ENCODE measurements at places on chromosomes 1 and 21. TPM values are rescaled to one million over a fixed set of nuclear protein-coding genes. Genes with fewer than 3 reads are reported as not detected.

The CTXND2 gene
- polyA plus RNA-seq, result not detected

DNA sequence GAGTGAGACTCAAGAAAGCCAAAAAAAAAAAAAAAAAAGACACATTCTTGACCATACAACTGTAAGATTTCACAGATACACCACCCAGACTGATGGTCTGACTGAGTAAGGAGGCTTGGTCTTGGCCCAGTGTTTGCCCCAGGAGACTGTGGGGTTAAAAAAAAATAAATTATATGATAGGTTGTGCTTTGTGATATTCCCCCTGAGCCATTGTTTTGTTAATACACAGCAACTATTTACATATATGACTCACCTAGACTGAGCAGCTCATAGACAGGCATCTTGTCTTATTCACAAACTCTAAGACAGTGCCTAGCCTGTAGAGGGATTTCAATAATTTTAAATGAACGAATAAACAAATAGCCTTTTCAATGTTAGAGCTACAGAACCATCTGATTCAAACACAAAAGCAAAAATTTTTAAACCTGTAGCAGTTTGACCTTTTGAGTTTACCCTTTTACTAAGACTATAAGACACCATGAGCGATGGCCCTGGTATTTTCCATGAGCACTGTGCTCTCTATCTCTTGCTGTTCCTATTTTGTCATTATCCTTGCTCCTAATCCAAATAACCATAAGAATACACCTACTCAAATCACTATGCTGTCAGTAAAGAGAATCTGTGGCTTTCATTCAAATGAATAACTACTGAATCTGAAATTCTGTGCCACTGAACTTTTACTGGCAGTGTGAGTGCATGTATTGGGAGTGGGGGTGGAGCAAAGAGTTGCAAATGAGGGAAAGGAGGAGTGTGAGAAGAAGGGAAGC is 199.4 kb upstream of the PTBP2 start:
- H3K27me3 ChIP-seq, result no peaks in the 10 kb centered on the region
- DNase-seq, result peak; percentile 67
- no peaks in the 10 kb centered on the region for H3K36me3 ChIP-seq
- no peak overlapping the region for H3K27ac ChIP-seq
- no peak overlapping the region for H3K4me3 ChIP-seq

GRCh38 chr21:41681939-41682718 is 84.7 kb downstream of the RIPK4 start:
- no peak overlapping the region for H3K27ac ChIP-seq
- DNase-seq, result no peak
- no peak overlapping the region for H3K4me3 ChIP-seq
- peaks cover 3% of the 10 kb centered on the region for H3K27me3 ChIP-seq
- peaks cover 7% of the 10 kb centered on the region for H3K4me1 ChIP-seq

DNA sequence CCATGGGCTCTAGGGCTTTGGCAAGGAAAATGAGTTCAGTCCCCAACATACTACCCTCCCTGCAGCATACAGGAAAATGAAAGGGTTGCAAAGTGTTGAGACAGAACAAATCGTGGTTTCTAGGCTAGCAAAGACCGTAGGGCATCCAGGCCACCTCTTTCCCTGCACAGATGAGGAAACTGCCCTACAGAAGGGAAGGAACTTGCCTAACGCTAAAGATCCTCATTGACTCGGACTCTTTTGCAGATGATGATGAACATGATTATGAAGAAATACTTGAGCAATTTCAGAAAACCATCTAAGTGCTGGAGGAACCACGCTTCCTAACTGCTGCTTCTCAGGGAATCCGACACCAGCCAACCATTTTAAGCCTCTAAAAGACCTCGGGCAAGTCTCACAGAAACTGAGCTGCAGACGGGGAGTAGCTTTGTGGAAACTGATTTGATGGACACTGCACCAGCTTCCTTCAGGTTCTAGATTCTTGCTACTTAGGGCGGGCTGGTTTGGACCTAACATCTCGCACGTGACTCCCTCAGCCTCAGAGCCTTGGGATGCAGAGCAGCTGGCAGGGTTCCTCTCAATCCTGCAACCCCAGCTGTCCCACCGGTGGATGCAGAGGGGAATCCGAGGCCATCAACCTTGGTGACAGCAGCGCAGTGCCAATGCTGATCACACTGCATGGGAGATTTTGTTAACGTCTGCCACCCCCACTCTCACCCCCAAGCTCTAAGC is 13.4 kb downstream of the THEMIS2 start:
- H3K27me3 ChIP-seq, result no peaks in the 10 kb centered on the region
- no peak for DNase-seq
- H3K36me3 ChIP-seq, result no peaks in the 10 kb centered on the region
- H3K4me1 ChIP-seq, result no peaks in the 10 kb centered on the region
- no peak overlapping the region for H3K4me3 ChIP-seq

The LCE1B gene
- polyA plus RNA-seq, result not detected

GRCh38 chr1:14303011-14303410 is 295.5 kb upstream of the KAZN start:
- DNase-seq, result no peak
- no peak overlapping the region for H3K27ac ChIP-seq
- H3K4me1 ChIP-seq, result no peaks in the 10 kb centered on the region

The PTPRC gene
- polyA plus RNA-seq, result 0.11 TPM

DNA sequence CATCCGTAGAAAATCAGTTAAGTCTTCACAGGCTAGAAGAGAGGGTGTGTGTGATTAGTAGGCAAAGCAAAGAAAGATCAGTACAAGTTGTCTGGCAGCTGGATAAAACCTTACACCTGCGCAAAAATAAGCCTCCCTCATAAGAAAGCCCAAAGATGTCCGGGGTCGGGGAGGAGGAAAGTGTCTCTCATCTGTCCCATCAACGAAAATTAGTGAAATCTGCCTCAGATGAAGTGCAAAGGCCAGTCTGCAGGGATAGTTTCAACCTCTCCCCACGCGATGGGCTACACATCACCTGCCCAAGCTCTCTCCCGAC is 333.9 kb downstream of the SRGAP2C start:
- peaks cover 22% of the 10 kb centered on the region for H3K27me3 ChIP-seq
- no peak overlapping the region for H3K4me3 ChIP-seq
- no peaks in the 10 kb centered on the region for H3K36me3 ChIP-seq
- H3K4me1 ChIP-seq, result no peaks in the 10 kb centered on the region

DNA sequence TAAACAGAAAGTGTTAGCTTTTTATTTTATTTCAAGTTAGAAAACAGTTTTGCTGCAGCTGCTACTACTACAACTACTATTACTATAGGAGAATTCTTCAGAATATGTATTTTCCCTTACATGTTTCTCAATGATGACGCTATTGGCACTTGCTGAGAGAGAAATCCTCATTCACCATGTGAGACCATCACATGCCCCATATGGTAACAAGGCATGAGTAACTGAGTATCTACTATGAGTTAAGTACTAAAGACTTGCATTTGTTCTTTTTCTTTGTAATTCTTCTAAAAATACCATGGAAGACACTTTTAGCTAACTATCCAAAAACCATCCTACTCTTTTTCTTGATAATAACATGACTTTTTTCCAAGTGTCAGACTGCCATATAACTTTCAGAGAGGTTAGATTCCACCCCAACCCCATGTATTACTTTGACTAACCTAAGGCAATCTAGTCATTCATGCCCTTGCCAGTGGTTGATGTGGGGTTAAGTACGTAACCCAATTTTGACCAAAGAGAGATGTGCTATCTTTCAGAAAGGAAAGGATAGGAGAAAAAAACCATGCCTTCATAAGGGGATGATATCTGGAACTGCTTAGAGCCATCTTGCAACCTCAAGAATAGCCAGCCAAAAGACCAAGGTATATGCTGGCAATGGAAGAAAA is 42.9 kb downstream of the COP1 start:
- no peaks in the 10 kb centered on the region for H3K27me3 ChIP-seq
- H3K36me3 ChIP-seq, result no peaks in the 10 kb centered on the region
- no peak overlapping the region for H3K4me3 ChIP-seq
- no peak overlapping the region for H3K27ac ChIP-seq
- H3K4me1 ChIP-seq, result no peaks in the 10 kb centered on the region

GRCh38 chr1:51576085-51576444 is 40.8 kb upstream of the OSBPL9 start:
- peaks cover 2% of the 10 kb centered on the region for H3K4me1 ChIP-seq
- no peaks in the 10 kb centered on the region for H3K36me3 ChIP-seq
- no peak overlapping the region for H3K4me3 ChIP-seq
- H3K27me3 ChIP-seq, result no peaks in the 10 kb centered on the region

- H3K27me3 ChIP-seq, result no peaks in the 10 kb centered on the region
- H3K4me3 ChIP-seq, result no peak overlapping the region
- H3K27ac ChIP-seq, result no peak overlapping the region
- no peaks in the 10 kb centered on the region for H3K4me1 ChIP-seq
Observed at GRCh38 chr1:159968901-159969300, 14.9 kb upstream of the SLAMF9 start.

The PLA2G2F gene
- not detected for polyA plus RNA-seq

- DNase-seq, result no peak
- H3K36me3 ChIP-seq, result no peaks in the 10 kb centered on the region
- H3K27ac ChIP-seq, result no peak overlapping the region
- H3K4me1 ChIP-seq, result no peaks in the 10 kb centered on the region
Observed at GRCh38 chr1:217681806-217682205, 50.7 kb downstream of the SPATA17 start.

The LEMD1 gene
- polyA plus RNA-seq, result not detected

The IVL gene
- polyA plus RNA-seq, result 0.10 TPM

The F13B gene
- polyA plus RNA-seq, result not detected

DNA sequence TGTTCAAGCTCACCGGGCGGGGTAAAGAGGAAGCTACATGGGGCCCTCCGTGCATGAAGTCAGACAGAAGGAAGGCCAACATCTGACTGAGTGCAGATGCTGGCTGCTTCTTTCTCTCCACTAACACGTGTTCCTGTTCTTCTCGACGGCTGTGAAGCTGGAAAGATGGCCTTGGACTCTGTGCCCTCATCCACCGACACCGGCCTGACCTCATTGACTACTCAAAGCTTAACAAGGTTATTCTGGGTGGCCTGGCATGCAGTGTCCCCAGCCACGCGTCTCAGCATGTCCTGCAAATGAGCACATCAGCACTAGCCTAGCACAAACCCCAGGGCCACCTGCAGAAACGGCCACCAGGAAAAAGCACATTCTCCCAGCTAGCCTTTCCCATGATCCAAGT is 41.2 kb downstream of the ACTN2 start:
- no peaks in the 10 kb centered on the region for H3K36me3 ChIP-seq
- no peaks in the 10 kb centered on the region for H3K4me1 ChIP-seq
- H3K27ac ChIP-seq, result no peak overlapping the region

The ANKRD45 gene
- 0.34 TPM for polyA plus RNA-seq

GRCh38 chr1:157369808-157370521 is 182.3 kb downstream of the FCRL5 start:
- no peaks in the 10 kb centered on the region for H3K4me1 ChIP-seq
- peak; percentile 47 for DNase-seq
- H3K36me3 ChIP-seq, result no peaks in the 10 kb centered on the region

The LRRC3 gene
- polyA plus RNA-seq, result 0.43 TPM

- H3K4me3 ChIP-seq, result no peak overlapping the region
- DNase-seq, result no peak
- no peaks in the 10 kb centered on the region for H3K4me1 ChIP-seq
- H3K36me3 ChIP-seq, result no peaks in the 10 kb centered on the region
- peaks cover 3% of the 10 kb centered on the region for H3K27me3 ChIP-seq
Observed at GRCh38 chr1:205587581-205587980, 44.2 kb downstream of the ELK4 start.

GRCh38 chr1:235407419-235407818 is 40.2 kb downstream of the TBCE start:
- no peaks in the 10 kb centered on the region for H3K4me1 ChIP-seq
- H3K36me3 ChIP-seq, result no peaks in the 10 kb centered on the region
- H3K4me3 ChIP-seq, result no peak overlapping the region
- no peaks in the 10 kb centered on the region for H3K27me3 ChIP-seq

DNA sequence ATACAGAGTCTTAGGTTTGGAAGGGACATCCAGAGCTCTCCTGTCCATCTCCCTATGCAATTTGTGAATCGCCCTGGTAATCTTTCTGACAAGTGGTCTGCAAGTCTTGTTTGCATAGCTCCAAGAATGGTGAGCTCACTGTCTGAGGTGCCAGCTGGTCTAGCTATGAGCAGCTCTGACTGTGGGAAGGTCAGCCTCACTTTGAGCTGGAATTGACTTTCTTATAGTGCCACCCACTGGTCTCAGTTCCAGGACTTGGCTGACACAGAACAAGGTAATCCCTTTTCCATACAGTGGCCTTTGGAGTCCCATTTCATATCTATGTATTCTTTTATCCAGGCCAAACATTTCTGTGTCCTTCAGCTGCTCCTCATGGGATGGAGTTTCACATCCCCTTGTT is 95.6 kb upstream of the C8B start:
- no peaks in the 10 kb centered on the region for H3K27me3 ChIP-seq
- no peak overlapping the region for H3K4me3 ChIP-seq
- DNase-seq, result peak; percentile 2
- H3K4me1 ChIP-seq, result no peaks in the 10 kb centered on the region
- no peaks in the 10 kb centered on the region for H3K36me3 ChIP-seq

- H3K27ac ChIP-seq, result no peak overlapping the region
- no peak for DNase-seq
- H3K4me1 ChIP-seq, result peaks cover 3% of the 10 kb centered on the region
- no peaks in the 10 kb centered on the region for H3K27me3 ChIP-seq
- no peak overlapping the region for H3K4me3 ChIP-seq
Observed at GRCh38 chr1:203612932-203613682, 13.5 kb upstream of the ATP2B4 start.

DNA sequence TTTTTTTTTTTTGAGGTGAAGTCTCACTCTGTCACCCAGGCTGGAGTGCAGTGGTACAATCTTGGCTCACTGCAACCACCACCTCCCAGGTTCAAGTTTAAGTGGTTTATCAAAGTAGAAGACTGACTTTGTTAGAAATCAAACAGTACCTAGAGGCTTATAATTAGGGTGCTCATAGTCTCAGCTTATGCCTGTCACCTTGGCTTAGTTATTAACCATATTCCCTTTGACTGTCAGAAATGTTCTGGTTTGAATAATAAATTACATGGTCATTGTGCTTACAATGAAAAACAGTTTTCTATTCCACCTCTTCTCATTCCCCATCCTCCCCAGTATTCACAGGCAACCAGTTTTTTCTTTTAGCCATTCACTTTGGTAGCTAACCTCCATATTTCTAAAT is 54.8 kb downstream of the CTTNBP2NL start:
- no peak overlapping the region for H3K27ac ChIP-seq
- no peak overlapping the region for H3K4me3 ChIP-seq
- DNase-seq, result no peak
- peaks cover 5% of the 10 kb centered on the region for H3K4me1 ChIP-seq
- H3K27me3 ChIP-seq, result no peaks in the 10 kb centered on the region
- peaks cover 5% of the 10 kb centered on the region for H3K36me3 ChIP-seq

Data from fibroblast of lung (primary cell).